NCI-H1436 (cell line): ENCODE measurements at places on chromosomes 16 and 17.

DNA sequence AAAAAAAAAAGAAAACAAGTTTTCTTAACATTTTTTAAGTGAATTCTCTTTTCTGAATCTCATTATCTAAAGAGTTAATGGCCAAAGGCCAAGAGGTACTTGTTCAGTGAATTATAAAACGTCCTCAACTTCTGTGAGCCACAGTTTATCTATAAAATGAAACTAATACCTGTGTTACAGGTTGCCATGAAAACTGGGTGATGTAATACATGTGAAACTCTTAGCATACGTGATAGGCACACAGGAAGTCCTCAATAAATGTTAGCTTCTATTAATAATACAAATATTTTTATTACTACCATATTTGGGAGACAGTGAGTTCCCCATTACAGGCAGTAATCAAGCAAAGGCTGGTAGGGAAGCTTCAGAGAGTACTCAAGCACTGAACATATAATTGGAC, 13.5 kb upstream of the INPP5K start:
- DNase-seq = no peak

- DNase-seq = no peak
Measured at GRCh38 chr17:78205124-78205775, 8.8 kb upstream of the BIRC5 start.

DNA sequence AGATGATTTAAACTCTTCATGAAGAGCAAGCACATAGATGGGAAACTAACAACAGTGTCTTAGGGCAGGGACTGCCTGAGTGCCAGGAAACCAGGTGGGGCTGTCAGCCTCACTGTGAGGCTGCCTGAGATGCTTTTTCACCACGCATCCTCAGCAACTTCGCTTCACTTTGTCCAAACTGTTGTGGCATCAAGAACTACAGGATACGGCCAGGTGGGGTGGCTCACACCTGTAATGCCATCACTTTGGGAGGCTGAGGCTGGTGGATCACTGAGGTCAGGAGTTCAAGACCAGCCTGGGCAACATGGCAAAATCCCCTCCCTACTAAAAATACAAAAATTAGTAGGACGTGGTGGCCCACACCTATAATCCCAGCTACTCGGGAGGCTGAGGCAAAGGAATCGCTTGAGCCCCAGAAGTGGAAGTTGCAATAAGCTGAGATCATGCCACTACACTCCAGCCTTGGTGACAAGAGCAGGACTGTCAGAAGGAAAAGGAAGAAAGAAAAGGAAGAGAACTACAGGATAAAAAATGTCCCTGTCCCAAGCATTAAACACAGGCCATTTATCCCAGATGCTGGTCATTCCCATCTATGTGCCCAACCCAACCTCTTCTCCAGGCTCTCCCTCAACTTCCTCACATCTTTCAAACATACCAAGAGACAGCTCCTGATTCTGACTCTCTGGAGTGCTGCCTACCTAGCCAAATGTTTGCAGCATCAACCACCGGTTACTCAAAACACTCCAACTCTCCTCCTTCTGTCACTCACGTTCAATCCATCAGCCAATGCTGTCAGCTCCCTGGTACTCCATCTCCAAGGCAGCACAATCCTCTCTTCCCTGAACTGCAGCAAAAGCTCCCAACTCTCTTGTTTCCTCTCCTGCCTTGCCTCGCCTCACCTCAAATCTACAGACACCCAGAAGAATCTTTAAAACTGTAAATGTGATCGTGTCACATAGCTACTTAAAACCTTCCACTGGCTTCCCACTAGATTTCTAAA, 1.6 kb downstream of the EIF4A3 start:
- no peak for DNase-seq

DNA sequence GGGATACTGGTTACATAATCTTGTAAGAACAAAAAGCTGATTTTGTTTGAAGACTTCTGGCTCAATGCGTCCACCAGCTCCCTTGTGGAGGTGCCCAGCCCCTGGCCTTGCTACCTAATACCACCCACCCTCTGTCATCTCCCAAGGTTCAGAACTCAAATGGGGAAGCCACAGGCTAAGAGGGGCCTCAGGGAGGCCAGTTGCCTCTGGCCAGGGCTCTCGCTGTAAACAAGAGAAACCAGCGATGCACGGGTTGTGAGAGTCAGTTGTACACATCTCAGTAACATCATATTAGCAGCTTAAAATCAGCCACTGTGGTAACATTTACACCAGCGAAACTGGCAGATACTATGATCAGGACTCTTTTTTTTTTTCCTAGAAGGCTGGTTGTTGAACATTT, 6.0 kb downstream of the TEKT5 start:
- no peak for DNase-seq

- DNase-seq = no peak
Measured at GRCh38 chr16:26220894-26221293, 529.1 kb downstream of the HS3ST4 start.

GRCh38 chr16:49337814-49338350, 35.7 kb upstream of the C16orf78 start:
- peak; percentile 64 for DNase-seq

GRCh38 chr17:53560953-53561352, 261.8 kb upstream of the KIF2B start:
- DNase-seq = no peak

GRCh38 chr16:15491411-15491810, 57.0 kb downstream of the BMERB1 start:
- DNase-seq = no peak

GRCh38 chr17:35664685-35665084, 66.8 kb upstream of the RASL10B start:
- DNase-seq = no peak

DNA sequence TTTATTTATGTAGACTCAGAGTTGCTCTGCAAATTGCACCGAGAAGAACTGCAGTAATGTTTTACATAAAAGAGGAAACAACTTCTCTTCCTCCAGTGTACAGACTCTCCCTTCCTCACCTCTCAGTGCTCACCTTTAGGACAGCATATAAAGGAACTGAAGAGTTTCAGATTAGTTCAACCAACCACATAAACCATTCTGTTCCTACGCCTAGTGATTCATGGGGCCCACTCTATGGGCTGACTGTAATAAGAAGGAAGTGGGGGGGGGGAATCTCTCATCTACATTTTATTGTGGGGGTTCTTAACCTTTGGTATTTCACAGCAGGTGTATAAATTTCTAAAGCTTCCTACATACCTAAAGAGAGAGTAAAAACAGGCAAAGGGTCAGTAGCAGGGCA, 18.3 kb downstream of the ZSWIM7 start:
- DNase-seq = no peak

GRCh38 chr16:10883004-10883403, 6.0 kb downstream of the CIITA start:
- no peak for DNase-seq

DNA sequence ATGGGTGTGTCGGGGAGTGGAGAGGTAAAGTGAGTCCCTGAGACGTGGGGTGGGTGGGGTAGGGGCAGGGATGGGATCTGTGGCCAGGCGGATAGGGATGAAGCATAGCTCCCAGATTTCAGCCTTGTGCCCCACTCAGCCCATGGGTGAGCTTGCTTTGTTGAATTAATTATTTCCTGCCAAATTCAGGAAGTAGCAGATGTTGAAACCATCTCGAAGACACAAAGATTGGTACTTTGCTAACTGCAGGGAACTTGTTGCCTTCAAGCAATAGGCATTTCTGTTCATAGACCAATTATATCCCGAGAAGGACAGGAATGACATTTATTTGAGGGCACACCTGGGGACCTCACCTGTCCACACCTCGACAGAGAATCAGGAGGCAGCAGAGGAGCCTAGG, 11.0 kb upstream of the C16orf74 start:
- no peak for DNase-seq

DNA sequence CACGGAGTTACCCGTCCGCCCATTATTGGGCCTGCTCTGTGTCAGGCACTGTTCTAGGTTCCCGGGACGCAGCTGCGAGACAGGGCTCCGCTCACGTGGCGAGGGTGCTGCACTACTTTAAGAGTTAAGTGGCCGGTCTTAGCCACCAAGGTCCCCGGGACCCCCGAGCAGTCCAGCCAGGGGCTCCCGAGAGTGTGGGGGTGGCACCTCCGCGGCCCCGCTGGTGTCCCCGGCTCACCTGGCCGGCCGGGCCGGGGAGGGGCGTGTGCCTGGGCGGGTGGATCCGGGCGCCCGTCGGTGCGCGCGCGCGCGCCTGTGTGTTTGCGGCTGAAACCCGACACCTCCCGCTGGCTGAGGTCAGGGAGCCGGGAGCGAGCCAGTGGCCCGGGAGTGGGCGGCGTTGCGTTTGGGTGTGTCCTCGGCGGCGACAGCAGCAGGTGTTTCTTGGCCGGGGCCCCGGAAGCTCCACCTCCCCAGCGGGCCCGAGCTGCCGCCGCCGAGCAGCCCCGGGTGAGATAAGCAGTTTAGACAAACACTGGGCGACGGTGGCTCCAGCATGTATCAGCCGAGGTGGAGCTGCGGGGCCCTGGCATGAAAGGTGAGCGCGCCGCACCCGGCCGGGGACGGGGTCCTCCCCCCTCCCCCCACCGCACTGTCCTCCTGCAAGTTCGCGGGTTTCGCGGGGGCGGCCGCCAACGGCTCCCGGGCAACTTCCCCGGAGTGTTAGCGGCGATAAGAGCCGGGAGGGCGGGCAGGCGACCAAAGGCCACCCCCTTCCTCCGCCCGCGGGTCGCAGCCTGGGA, at the start of gene GSE1:
Gene GSE1 (plus strand): TSS at position 522 of the 803 bp plus-strand sequence. CDS start 70 bp downstream, at position 592.
- DNase-seq = peak; percentile 90

DNA sequence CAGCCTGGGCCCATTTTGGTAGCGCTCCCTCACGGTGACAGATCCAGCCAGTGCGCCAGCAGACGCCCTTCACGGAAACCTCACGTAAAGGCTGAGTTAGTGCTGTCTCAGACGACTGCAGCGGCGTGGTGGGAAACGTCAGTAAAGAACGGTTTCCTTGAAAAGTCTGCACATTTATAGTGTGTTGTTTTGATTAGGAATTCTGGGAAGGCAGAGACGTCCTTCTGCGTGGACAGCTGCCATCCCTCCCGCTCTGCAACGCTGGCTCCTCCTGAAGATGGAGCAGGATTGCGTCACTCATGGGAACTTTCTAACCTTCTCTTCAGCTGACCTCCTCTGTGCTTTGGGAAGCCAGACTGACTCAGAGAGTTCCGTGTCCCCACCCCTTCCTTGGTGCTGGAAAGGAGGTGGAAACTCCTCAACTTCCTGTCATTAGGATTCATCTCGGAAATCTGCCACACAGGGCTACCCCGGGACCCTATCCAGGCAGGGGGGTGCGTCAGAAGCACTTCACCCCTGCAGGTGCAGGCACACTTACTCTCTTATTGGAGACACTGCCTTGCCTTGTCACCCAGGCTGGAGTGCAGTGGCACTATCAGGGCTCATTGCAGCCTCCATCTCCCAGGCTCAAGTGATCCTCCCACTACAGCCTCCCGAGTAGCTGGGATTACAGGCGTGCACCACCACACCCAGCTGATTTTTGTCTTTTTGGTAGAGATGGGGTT, 24.3 kb upstream of the CRISPLD2 start:
- DNase-seq = no peak

DNA sequence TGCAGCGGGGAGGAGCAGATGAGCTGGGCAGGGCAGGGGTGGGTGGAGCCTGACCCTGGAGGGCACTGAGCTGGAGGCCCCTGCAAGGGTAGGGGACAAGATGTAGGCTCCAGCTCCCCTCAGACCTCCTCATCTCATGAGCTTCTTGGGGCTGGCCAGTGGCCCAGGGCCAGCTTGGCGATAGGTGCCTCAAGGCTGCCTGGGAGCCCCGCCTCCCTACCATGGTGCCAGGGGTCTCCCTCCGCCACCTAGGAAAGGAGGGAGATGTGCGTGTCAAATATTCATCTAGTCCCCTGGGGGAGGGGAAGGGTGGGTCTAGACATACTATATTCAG, 3.9 kb downstream of the HIRIP3 start:
- no peak for DNase-seq

GRCh38 chr17:38540514-38541045, 65.2 kb downstream of the SRCIN1 start:
- DNase-seq = no peak

DNA sequence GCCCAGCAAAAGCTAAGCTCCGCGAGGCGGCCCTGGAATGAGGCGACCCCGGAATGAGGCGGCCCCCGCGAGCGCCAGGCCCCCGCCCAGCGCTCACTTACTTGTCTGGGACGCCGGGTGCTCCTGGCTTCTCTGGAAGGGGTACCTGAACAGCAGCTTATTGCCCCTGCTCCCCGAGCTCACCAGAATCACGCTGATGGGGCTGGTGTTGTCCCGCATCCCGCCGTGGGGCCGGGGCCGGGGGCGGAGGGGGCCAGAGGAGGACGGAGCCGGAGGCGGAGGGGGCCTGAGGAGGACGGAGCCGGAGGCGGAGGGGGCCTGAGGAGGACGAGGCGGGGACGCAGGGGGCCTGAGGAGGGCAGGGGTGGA, 440 bp downstream of the NPRL3 start:
- no peak for DNase-seq

GRCh38 chr16:54026456-54026855, 260.1 kb downstream of the IRX3 start:
- no peak for DNase-seq
